Thymus (tissue), 14 donors: ENCODE measurements at places on chromosomes 16 and 17. TPM values are rescaled to one million over a fixed set of nuclear protein-coding genes. Genes with fewer than 3 reads are reported as not detected.

DNA sequence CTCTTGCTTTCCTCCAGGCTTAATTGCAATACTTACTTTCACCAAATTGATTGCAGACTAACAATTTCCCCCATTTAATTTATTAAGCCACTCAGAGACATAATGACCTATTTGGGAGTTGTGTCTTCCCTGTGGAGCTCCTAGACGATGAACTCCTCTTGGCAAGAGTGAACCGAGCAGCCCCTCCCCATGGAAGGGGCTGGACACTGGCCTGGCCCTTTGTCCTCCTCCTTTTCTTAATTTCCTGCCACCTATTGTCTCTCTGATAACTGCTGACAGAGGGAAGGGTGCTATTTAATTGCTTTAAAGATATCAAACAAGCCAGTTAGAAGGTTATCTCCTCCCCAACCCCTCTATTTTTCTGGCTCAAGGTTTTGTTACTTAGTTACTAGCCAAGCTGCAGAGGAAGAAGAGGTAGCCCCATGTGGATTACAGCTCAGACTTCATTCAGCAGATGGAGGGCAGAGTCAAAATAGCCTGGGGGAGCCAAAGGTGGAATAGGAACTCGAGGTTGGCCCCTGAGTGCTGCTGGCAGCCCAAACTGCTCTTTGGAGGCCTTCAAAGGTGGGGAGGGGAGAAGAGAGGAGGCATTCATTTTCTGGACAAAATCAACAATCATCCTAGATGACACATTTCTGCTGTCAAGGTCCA lies 3.7 kb upstream of the SSTR2 start:
- H3K36me3 ChIP-seq, result no peaks in the 10 kb centered on the region
- no peak overlapping the region for H3K4me3 ChIP-seq
- peaks cover 37% of the 10 kb centered on the region for H3K27me3 ChIP-seq
- peaks cover 23% of the 10 kb centered on the region for H3K4me1 ChIP-seq
- DNase-seq, result no peak

CPNE7 gene
- total RNA-seq, result 12.8 TPM

TMEM235 gene
- 1.8 TPM for total RNA-seq

DNA sequence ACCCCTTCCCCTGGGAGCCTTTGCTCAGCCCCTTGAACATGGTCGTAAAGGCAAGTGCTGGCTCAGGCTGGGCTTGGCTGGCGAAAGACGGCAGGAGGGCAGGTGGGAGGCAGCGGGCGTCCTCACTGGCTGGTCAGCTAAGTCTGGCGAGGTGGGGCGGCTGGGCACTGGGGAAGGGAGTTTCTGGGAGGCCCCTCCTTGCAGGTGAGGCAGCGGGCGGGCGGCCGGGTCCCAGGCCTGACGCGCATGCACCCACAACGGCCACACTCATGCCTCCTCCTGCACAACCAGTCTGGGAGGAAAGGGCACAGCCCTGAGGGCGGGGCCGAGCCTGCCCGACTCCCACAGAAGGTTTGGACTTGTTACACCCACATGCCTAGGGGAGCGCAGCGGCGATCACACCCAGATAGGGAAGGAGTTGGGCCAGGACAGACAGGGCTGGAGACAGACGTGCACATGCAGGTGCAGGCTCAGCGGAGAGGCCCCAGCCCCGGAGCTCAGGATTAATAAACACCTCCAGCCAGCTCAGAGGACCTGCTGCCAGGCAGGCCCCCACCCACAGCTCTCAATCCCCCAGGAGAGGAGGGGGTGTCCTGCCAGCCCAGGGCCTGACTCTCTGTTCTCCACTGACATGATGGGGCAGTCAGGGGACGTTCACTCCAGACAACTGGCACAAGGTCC lies at the start of gene EVPL:
TSS of gene EVPL (minus strand) at position 148 of the 681 bp plus-strand sequence. CDS start at position 40, 108 bp downstream.
- no peaks in the 10 kb centered on the region for H3K36me3 ChIP-seq
- no peak within 1 kb of the TSS for H3K4me3 ChIP-seq
- H3K4me1 ChIP-seq, result peaks cover 7% of the 10 kb centered on the region
- H3K27me3 ChIP-seq, result no peaks in the 10 kb centered on the region

GRCh38 chr17:82884341-82884969 lies 44.6 kb upstream of the ZNF750 start:
- peak overlapping the region; percentile 93 for H3K27ac ChIP-seq
- H3K4me3 ChIP-seq, result peak overlapping the region; percentile 30
- DNase-seq, result no peak
- H3K27me3 ChIP-seq, result no peaks in the 10 kb centered on the region
- peaks cover 10% of the 10 kb centered on the region for H3K36me3 ChIP-seq

DNA sequence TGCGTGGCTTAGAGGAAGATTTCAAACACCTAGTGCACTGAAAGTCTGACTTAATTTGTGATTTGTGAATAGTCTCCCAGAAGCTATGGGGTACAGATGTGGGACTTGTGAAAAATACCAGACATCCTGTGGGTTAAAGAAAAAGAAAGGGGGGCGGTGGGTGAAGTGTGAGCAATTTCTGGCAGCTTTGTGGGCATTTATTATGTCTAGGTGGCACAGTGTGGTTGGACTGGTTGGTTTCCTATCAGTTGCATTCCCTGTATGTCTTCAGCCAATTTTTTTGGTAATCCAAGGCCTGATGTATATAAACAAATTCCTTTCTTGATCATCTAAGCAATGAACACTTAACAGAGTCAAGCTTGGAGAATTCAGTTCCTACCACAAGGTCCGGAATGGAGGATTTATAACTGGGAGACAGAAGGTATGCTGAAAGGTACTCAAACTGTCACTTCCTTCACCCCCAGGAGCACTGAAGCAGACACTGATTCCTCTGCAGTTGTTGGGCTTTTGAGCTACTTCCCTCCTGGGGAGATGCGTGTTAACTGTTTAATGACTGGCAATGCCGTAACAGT lies 211.6 kb downstream of the WWOX start:
- H3K4me3 ChIP-seq, result no peak overlapping the region
- H3K27me3 ChIP-seq, result no peaks in the 10 kb centered on the region
- H3K4me1 ChIP-seq, result peaks cover 9% of the 10 kb centered on the region
- no peak overlapping the region for H3K27ac ChIP-seq
- DNase-seq, result no peak
